IMR-90 (cell line): ENCODE measurements at places on chromosomes 3 and 15. TPM values are rescaled to one million over a fixed set of nuclear protein-coding genes. Genes with fewer than 3 reads are reported as not detected.
A peak's percentile ranks its signal among the peaks of the same experiment; 100 is the strongest.

- no peak for DNase-seq
Measured at GRCh38 chr15:60009124-60009960, 5.2 kb downstream of the FOXB1 start.

DNA sequence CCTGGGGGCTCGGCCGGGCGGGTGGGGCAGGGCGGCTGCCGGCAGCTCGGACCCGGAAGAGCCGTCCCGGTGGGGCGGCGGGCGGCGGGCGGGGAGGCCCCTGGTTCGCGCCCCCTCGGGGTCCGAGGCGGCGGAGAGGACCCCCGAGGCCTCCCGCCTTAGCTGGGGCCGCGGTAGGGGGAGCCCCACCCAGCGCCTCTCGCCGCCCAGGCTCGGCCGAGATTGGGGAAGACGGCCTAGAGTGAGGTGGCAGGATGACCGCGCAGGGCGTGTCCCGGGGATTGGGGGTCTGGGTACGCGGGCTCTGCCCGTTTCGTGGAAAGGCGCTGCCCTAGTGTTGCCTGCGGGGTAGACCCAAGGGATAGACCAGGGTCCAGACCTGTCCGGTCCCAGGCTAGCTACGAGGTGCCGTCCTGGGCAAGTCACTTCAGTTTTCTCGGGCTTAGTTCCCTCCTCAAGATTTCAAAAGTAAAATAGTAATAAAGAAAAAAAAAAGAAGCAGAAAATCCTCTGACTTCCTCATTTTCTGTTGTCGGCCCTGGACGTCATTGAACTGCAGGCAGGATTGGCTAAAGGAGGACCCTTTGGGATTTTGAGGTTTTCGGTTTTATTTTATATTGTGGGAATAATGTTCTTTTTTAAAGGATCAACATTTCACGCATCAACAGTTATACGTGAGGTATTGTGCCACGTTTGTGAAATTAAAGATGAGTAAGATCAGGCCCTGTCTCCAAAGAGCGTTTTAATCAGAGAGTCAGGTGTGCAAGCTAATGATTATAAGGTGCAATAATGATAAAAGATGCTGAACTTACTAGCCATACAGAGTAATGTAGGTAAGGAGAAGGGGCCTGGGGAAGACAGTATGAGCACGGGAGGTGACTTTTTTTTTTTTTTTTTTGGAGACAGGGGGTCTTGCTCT lies 679 bp downstream of the IQGAP1 start:
- DNase-seq = peak; percentile 41

The SLC2A2 gene
- not detected in 2 replicates for total RNA-seq

The NDUFAF3 gene
- total RNA-seq = 26.5 and 43.3 TPM in 2 replicates

DNA sequence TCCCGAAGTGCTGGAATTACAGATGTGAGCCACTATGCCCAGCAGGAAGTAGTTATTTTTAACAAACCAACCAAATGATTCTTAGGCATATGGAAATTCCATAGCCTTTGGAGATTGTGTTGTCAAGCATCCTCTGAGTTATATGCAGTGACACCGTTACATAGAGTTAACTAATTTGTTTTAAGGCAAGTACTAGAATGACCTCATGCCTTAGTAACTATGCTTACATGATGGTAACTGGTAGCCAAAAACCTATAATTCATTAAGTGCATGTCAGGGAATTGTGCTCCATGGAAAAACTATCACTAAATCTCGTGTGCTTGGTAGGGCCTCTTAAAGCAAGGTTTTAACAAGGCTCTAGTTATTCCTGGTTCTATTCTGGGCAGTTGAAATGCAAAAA lies 392.8 kb downstream of the TUSC7 start:
- peak; percentile 19 for DNase-seq

DNA sequence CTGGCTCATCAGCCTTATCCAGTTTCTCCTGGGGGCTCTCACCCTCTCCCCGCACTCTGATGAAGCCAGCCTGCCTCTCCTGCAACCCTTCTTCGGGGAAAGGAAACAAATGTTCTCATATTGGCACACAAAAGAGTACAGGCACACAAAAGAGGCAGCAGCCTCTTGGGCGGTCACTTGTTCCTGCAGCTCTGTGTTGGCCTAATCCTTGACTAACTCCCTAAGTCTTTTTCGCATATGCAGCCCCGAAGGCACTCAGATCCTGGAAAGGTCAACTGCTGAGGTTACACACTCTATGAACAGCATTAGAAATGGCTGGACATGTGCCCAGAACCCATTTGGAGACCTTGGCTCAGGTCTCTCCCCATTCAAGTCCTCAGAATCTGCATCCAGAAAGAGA lies 7.4 kb upstream of the CAMP start:
- no peak for DNase-seq

GRCh38 chr3:145857956-145858355 lies 303.0 kb downstream of the PLOD2 start:
- no peak for DNase-seq

DNA sequence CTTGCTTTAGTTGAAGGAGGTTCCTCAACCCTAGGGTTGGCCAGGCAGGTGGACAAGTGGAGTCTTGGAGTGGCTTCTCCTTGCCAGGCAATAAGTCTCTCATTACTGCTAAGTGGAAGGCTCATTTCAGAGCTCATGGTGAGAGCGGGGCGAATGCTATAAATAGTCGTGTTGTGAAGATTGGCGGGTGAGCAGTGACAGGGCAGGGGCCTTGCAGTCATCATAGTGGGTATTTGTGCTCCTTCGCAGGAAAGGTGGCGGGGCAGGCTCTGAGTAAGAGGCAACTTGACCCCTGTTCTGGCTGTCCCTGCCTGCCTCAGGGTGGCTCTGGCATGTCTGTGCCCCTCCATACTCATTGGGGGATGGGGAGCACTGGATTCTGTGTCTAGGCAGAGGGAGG lies 8.7 kb upstream of the GRM2 start:
- DNase-seq = no peak

DNA sequence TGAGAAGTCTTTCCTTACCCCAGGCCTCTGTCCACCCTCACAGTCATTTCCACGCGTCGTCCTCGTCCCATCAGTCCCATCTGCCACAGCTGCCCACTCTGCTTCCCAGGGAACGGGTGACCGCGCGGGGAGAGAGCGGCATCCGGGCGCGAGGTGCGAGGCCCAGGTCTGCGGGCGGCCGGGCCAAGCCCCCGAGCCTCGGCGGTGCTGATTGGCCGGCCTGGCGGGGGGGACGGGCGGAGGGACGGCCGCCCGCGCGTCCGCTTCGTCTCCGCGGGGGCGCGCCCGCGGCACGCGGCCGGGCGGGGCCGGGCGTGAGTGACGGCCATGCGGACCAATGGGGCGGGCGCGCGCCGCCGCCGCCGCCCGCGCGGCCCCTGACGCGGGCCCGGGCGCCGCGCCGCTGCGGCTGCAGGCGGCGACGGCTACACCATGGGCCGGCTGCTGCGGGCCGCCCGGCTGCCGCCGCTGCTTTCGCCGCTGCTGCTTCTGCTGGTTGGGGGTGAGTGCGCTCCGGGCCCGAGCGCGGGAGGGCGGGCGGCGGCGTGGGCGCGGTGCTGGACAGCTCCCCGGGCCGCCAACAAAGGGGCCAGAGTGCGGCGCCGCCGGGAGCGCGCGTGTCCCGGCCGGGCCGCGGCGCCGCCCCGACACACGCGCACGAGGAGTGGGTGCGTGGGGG lies at the start of gene PODXL2:
Gene PODXL2, plus strand, starts transcription at position 398 of the 679 bp plus-strand sequence. Its CDS starts 35 bp downstream, at position 433.
- peak; percentile 52 for DNase-seq
